ENCODE measurements at places on chromosomes 3 and 15.

DNA sequence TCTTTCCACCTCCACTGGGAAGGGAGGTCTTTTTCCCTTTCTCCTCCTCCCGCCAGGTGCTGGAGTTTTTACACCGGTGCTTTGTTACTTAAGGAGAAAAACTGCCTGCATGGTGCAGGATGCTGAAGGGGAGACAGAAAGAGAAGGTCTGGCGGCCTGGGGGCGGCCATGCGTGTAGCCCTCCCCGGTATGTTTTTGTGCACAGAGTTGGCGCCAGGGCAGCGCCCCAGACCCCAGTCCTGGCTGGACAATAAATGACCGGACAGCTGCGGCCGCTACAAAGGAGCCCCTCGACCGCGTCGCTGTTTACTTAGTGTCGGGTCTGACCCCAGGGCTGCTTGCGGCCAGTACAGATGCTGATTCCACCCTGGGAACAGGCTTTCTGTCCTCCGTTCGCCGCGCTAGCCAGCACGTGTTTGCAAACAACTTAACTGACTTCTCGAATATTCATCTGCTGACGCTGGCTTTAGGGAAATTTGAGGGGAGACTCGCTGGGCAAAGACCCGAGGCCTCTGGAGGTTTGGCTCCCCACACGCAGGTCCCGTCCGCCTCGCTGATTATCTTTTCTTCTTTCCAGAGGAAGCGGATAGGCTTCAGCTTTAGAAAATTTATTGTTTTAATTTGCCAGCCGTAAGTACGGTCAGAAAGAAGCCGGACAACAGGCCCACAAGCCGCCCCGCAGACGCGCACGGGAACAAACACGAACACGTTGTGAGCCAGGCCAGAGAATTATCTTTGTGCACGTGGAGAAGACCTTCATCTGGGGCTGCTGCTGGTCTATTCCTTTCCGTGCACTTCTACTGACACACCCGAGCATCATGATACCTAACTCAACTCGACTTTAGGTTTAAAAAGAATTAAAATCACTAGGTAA, 46.9 kb downstream of the ZIC4 start:
- no peak for DNase-seq

DNA sequence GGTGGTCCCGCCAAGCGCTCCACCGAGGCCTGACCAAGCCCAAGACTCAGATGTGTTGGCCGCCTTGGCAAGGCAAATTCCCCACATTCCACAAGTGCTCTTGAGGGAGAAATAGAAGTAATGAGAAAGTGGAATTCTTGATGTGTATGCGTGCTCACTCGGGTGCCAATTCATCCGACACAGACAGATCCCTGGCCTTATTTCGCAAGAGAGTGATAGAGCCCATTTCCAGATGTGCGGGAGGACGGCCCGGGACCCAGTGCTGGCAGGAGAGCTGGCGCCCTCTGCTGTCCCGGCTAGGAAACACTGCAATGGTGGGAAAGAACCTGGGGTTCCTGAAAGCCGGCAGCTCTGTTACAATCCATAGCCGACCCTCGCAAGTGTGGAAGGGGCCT, 76.0 kb downstream of the HMG20A start:
- peak; percentile 50 for DNase-seq

DNA sequence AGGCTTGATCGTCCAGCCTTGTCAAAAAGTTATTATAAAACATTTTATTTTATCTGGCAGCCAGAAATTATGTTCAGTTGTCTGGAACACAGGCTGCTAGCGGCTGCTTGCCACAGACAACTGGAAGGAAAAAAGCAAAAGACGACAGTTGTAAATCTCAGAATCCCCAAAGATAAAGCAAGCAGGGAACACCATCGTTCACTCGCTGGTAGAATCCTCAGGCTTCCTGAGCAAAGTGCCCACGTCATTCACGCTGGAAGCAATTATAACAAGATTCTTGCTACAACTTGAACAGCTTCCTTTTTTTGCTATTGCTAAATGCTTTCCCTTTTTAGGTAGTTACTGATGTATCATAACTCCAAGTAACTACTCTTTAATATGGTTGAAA, 33.6 kb downstream of the ADAMTS17 start:
- DNase-seq: no peak

DNA sequence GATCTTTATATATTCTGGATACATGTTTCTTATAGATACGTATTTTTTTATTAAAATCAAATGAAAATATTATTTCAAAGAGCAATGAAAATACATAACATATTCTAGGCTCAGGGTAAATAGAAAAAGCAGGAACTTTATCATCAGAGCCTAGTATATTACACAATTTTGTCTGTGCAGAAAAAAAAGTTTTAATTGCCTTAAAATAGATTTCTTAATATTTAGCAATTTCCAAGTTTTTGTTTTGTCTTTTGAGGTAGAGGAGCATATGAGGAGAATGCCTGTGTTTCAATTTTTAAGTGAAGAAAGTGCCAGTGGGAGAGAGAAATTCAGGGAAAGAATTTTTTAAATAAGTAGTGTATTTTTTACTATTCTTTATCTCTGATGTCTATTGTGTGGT, 10.5 kb downstream of the CAPN7 start:
- DNase-seq: no peak

- no peak for DNase-seq
Observed at GRCh38 chr3:61673651-61674050, 112.3 kb downstream of the PTPRG start.

DNA sequence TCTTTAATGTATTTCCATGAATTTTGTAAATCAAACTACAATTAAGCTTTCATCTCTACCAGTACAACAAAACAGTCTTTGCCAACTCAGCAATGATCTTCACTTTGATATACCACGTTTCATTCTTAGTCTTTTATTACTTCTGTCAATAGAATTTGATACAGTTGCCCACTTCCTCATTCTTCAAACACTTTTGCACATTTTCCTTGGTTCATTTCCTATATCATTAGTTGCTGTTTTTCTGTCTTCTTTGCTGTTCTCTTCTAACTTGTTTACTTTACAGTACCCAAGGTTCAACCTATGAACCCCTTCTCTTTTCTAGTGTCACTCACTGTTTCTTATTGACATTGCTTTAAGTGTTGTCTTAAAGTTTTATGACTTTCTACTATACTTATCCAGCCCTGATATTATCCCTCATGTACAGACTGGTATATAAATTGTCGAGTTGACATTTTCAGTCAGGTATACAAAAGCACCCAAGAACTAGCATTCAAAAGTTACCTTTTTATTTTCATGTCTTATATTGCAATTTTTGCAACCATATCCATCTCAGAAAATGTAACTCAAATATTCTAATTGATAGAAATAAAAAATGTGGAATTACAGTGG, 903.1 kb downstream of the NSUN3 start:
- DNase-seq: no peak

GRCh38 chr3:23760325-23760724, 45.4 kb upstream of the UBE2E1 start:
- DNase-seq: no peak

DNA sequence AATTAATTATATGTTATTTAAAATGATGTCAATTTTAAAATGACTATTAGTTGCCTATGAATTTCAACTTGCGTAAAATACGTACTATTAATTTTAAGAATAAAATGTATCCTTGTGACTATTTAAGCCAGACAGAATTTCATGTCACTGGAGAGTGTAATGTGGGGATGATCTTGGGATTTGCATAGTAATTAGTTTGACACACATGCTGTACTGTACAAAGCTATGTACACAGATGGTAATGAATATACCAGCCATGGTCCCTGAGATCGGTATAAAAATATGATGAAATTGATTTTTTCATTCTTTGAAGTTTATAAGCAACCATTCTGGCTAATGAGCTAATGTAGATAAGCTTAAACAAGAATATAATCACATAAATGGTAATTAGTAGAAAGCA, 134.4 kb upstream of the ROBO1 start:
- no peak for DNase-seq

GRCh38 chr3:132071043-132071442, 36.2 kb upstream of the CPNE4 start:
- DNase-seq: no peak

DNA sequence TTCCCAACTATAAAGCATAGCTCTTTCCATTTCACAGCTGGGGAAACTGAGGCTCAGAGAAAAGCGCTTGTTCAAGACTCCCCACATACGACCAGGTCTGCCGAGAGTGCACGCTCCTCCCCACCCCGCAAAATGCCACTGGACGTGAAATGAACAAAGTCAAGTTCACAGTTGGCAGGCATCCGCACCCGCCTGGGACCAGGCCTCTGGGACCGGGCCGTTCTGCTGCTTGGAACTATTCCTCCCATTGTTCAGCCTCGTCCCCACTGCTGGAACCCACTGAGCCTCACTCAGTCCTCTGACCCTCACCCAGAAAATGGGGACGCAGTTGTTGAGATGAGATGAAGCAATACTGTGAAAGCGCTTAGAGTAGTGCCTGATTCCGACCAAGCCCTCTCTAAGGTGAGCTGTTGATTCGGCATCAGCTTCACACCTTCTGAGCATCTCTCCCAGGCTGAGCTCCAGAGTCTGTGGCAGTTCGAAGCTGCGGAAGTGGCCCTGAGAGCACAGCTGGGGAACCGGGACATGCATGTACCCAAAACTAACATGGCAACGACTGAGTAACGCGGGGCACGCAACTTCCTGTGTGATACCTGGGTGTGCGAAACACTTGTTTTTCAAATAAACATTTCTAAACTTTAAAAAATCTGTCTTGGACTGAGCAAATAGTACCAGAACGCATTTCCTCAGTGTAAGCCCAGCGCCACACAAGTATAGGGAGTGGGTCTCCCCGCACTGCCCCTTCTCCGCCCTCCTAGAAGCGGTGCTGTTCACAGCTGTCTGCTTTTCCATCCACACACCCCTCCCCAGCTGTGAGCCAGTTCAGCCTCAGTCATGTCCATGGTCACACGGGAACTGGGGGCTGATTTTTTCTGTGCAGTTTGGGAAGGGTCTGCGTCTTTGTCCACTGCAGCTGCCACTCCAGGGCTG, 93.4 kb downstream of the CHSY1 start:
- DNase-seq: no peak

DNA sequence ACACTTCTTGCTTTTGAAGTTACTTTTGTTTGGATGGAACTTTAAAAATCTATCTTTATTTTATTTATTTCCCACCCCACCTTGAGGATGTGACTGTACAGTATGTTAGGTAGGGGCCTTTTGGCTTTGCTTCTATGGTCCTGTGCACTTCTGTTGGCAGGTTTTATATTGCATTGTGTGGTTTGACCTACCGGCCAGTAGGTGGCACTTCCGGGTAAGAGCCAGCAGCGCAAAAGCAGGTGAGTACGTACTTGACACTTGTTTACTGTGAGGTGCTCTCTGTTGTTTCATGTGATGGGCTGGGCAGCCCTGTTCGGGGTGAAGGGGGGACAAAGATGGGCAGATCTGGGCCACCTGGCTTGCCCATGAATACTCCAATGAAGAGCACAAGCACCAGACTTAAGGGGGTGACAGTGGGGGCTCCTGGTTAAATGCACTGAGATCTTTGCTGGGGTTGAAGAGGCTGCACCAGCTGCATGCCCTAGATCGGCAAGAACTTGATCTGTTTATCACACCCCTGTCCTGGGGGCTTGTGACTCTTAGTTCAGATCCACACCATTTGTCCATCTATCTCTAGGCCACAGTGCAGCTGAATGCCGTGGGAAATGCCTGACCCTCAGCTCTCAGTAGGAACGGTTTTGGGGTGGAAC, 131.6 kb downstream of the NLGN1 start:
- DNase-seq: no peak

DNA sequence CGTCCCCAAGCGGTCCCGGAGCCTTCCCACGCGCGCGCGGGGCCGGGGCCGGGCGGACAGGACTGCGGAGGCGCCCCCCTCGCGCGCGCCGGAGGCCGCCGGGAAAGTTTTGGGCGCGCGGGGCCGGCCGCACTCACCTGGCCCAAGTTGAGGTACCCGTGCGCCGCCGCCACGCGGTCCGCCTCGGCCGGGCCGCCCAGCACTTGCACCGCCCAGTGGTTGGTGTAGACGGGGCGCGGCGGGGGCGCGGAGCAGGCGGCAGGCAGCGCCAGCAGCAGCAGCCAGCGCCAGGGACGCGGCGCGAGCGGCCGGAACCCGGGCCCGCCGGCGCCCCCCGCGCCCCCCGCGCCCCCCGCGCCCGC, 289 bp downstream of the PCSK6 start:
- peak; percentile 68 for DNase-seq

GRCh38 chr3:4693620-4694019, 200.5 kb downstream of the ITPR1 start:
- DNase-seq: no peak

DNA sequence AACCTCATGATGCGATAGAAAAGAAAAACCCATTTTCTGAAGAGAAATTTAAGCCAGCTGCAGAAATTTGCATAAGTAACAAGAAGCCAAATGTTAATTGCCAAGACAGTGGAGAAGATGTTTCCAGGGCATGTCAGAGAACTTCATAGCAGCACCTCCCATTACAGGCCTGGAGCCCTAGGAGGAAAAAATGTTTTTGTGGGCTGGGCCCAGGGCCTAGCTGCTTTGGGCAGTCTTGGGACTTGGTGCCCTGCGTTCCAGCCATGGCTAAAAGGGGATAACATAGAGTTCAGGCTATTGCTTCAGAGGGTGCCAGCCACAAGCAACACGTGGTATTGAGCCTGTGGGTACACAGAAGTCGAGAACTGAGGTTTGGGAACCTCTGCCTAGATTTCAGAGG, 10.9 kb upstream of the DAZL start:
- DNase-seq: no peak

- DNase-seq: no peak
Observed at GRCh38 chr3:128942161-128942952, 51.5 kb downstream of the CFAP92 start.

DNA sequence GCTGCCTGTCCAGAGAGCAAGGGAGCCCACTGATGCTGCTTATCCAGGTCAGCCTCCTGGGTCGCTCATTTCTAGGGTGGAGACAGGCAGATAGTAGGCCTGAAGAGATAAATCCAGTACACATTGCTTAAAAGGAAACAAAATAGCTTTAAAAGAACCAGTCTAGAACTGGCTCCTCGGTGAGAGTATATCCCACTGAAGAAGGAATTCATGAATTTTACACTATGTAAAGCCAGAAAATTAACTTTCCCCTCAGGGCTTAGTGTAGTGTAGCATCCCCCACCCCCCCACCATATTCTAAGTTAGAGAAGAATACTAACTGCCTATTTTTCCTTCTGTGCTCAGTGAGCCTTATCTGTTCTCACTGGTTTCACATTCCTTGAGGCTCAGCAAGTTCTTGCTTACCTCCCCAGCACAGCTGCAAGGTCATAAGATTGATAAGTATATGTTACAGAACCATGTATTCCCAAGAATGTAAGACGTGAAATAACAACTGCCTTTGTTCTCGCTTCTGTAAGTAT, 30.5 kb upstream of the NOX5 start:
- peak; percentile 59 for DNase-seq

DNA sequence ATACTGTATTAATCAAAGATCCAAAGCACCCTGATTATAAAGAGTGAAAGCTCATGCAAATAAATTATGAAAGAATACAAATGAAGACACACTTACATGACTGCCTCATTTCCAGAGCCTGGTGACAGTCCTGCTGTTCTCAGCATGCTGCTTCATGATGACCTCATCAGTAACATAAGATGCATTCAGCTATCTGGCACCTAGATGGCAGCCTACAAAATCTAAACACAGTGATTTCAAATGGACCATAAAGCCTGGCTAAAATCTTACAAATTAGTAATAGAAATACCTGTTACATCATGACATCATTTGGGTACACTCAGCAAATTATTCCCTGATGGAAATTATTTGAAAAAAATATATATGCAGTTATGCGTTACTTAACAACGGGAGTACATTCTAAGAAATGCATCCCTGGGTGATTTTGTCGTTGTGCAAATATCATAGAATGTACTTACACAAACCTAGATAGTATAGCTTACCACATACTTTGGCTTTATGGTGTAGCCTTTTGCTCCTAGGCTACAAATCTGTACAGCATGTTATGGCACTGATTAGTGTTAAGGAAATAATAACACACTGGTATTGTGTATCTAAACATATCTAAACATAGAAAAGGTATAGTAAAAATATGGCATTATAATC, 207.2 kb downstream of the EPHA3 start:
- DNase-seq: no peak

- no peak for DNase-seq
Observed at GRCh38 chr15:87197981-87198380, 1058.6 kb downstream of the NTRK3 start.
